CD4-positive, alpha-beta T cell treated with Interleukin-2 at 100 ng/mL for 4 hours (primary cell): ENCODE measurements at places on chromosomes 5 and 9.

DNA sequence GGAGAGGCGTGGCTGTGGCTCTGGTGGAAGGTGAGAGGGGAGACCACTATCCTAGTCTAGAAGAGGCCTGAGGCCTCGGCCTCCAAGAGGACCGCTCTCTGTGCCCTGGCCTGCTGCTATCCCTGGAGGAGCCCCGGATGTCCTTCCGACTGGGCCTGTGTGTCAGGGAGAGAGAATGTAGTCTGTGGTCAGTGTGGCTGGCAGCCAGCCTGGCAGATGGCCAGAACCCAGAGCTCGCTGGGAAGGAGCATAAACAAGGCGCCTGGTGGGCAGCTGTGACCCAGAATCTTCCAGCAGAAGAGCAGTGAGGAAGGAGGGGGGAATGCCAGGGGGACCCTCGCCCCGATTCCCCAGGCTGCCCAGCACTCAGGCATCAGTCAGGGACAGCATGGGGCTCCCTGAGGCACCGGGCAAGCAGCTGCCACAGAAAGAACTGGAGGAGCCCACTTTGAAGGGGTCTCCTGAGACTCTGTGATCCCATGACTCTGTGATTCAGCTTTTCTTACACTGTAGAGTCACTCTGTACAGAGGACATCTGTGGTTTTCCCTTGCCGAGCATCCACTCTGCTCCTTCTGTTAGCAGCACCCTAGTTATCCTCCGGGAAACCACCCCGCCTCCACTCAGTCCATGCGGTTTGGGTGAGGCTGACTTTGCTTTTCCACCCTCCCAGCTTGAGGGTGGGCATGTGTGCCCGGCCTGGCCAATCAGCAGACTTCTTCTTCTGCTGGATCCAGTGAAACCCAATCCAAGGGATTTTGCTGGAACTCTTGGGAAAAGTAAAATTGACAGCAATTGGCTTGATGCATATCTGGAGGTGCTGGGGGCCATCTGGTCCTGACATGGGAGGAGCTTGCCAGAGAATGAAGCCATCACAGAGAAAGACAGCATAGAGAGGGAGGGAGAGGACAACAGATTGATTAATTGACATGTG is 46.2 kb upstream of the PWWP2A start:
- DNase-seq: no peak

GRCh38 chr5:102617191-102618187 is 118.7 kb upstream of the SLCO6A1 start:
- DNase-seq: no peak

DNA sequence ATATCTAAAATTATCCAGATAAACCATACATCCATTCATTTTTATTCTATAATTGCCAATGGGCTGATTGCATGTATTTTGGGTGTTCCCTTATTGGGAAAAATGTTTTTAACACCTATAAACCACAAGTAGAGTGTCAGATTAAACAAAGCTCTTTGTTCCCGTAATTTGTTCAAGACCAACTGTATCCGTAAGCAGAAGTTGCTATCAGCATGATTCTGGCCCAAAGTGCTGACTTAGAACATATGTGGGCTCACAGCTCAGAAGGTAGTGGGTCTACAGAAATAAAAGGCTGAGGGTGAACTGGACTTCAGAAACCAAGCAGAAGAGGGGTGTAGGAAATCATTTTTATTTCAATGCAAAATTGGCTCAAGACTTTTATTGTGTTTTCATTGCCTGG is 23.5 kb upstream of the IL7R start:
- no peak for DNase-seq

DNA sequence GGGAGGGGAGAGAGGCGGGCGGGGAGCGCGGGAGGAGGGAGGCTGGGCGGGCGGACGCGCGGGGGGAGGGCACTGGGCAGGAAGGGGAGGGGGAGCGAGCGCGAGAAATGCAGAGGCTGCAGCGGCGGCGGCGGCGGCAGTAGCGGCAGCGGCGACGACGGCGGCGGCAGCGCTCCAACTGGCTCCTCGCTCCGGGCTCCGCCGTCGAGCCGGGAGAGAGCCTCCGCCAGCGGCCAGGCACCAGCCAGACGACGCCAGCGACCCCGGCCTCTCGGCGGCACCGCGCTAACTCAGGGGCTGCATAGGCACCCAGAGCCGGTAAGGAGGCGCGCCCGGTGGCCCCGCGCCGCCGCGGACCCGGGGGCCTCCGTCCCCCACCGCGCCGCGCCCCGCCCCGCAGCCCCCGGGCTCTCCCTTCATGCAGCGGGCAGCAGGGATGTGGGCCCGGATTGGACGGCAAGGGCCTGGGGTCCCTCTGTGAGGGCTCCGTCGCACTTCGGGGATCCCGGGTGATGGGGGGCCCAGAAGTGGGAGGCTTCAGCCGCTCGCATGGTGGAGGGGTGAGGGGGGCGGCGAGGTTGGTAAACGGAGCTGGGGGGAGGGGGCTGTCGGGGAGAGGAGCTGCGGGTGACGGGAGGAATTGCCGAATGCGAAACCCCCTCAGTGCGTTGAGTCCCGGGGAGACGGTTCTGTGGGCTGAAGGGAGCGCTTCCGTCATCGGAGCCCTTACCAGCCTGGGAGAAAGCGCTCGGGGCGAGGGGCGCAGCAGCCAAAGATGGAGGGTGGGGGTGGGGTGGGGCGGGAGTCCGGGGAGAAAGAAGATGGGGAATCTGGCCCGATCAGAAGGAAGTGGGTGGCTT is at the start of gene BASP1:
Gene BASP1 (plus strand): TSS at position 139 of the 860 bp plus-strand sequence. CDS start 57,586 bp downstream, outside the sequence.
- peak; percentile 12 for DNase-seq

GRCh38 chr9:78921341-78921740 is 624.4 kb downstream of the PSAT1 start:
- no peak for DNase-seq
